Activated T-helper 1 cell treated with anti-CD3 and anti-CD28 coated beads, Interleukin-2, amount 50 U/mL, for 16 hours (primary cell): ENCODE measurements at places on chromosomes 6 and 20.

- no peak for DNase-seq
Observed at GRCh38 chr6:166341464-166341863, 881 bp downstream of the SFT2D1 start.

- DNase-seq: no peak
Observed at GRCh38 chr6:109458774-109459531, 3.4 kb upstream of the MICAL1 start.

GRCh38 chr6:117463762-117464665 lies 18.5 kb upstream of the DCBLD1 start:
- no peak for DNase-seq

DNA sequence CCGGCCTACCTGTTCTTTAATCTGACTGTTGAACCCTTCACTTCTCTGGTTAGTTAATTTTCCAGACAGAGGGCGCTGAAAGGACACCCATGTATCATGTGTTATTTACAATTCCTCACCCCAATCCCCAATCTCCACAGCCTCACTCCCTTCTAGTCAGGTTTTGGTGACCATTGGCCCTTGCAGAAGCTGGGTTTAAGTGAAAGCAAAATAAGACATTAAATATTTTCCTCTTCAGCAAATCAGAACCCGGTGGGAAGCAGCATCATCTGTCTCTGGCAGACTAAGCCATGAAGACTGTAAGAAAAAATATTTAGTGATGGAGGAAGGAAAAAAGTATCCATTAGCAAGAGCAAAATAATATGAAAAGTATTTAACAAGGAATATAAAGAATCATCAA lies 9.4 kb upstream of the HLA-DQA1 start:
- DNase-seq: no peak

DNA sequence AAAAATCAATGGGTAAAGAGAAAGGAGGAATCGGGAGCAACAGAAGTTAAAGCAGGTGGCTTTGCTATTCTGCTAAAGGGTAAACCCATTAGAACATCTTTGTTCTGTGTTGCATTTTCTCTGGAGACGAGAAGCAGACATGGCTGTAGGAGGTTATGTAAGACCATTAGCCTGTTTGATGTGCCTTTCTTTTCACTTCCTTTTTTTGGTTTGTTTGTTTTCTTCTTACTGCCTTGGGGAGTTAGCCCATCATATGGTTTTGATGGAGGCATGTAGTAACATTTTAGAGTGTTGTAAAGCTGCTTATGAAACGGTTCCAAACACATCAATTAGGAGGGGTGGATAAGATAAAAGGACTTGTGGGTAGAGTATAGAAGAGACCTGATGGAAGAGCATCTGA lies 131.0 kb downstream of the DOK5 start:
- no peak for DNase-seq

- DNase-seq: no peak
Observed at GRCh38 chr20:46688151-46689081, 828 bp downstream of the TP53RK start.

DNA sequence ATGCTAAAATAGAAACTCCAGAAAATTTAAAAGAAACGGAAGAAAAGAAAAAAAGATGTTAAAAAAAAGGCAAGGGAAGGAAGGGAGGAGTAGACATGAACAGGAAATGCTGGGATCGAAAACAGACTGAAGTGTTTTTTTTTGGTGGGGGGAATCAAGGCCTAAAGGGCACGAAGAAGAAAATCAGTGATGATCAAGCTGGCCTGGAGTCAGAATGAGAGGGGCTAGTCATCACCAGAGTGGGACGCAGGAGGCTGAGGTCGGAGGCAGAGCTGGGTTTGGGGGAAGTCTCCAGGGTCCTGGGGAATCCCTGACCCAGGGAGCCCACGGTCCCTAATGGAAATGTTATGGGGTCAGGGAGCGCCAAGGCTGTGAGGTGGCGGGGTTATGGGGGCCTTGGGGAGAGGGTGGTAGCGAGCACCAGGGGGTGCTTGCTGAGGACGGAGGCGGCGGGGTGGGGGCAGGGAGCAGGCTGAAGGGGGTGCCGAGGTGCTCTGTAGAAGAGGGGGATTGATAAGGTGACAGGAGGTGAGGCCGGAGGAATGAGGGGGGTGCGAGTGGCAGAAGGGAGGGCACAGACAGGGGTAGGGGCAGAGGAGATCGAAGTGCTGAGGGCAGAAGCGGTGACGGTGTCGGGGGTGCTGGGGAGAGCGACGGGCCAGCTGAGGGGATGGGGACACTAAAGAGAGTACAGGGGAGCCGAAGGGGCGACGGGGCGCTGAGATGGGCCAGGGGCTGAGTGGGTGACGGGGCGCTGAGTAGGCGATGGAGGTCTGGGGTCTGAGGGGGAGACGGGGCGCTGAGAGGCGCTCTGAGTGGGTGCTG lies 684 bp downstream of the ZNFX1 start:
- DNase-seq: no peak

DNA sequence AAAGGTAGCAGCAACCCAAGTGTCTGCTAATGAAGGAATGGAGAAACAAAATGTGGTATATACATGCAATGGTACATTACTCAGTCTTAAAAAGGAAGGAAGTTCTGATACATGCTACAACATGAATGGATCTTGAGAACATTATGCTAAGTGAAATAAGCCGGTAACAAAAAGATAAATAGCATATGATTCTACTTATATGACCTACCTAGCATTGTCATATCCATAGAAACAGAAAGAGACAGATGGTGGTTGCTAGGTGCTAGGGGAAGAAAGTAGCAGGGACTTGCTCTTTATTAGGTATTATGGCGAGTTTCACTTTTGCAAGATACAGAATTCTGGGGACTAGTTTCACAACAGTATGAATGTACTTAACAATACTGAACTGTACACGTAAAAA lies 46.6 kb downstream of the UBR2 start:
- DNase-seq: no peak

GRCh38 chr6:130778946-130779657 lies 48.1 kb upstream of the SMLR1 start:
- no peak for DNase-seq

DNA sequence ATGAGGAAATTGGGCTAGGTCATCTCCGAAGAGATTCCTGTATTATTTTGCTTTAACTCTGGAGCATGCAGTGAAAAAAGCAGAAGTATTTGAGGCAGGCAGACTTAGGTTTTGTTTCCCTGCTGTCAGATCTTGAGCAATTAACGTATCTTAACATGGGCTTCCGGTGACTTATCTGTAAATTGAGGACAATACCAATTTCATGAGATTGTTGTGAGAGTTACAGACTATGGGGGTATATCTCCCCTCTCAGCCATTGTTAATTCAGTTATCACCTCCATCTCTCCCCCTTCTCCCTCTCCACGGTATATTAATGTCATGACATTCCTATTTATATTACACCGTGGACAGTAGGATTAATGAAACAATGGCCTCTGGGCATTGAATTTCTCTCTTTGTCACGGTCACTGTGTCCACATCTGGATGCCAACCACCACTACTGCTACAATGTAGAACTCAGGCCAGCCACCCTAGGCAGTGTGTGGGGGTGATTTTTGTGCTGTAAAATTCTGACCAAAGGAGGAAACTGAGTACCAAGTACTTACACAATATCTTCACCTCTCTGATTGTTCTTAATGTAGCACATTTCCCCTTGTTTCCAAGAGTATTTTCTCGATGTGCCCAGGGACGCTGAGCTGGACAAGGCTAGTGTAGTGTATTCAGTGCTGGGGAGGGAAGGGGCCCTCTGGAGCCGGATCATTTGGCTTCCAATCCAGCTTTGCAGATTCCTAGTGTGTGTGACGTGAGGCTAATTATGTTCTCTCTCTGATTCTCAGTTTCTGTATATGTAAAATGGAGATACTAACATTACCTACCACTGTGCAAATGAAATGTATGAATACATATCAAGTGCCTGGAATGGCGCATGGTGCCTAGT lies 77.2 kb downstream of the GCNT2 start:
- no peak for DNase-seq
